Osteoblast (primary cell): ENCODE measurements at places on chromosomes 12 and 14.

DNA sequence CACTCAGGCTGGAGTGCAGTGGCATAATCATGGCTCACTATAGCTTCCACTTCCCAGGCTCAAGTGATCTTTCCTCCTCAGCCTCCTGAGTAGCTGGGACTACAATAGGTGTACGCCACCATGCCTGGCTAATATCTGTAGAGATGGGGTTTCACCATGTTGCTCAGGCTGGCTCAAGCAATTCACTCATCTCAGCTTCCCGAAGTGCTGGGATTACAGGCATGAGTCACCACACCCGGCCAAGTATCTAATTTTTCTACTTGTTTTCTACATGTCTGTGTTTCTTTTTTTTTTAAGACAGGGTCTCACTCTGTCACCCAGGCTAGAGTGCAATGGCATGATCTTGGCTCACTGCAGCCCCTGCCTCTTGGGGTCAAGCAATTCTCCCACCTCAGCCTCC is 119.7 kb upstream of the MED13L start:
- no peak for DNase-seq

GRCh38 chr12:98883231-98883630 is 238.1 kb downstream of the APAF1 start:
- DNase-seq, result no peak

GRCh38 chr12:111494676-111495075 is 89.0 kb downstream of the SH2B3 start:
- DNase-seq, result no peak

DNA sequence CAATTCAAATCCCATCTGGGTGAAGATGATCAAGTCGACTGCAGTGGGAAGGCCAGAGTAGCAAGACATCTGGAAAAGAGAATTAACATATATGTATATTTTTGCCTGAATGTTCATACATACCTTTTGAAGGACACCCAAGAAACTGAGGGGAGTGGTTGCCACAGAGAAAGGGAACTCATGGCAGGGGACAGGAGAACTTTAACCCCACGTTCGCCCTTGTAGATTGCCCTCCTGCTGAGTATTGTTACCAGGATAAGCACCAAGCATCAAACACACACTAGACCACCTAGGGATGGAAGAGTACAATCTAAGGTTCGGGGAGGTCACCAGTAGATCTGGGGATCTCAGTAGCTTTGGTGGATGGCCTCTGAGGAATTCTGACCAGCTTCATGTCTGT is 9.7 kb downstream of the KRT1 start:
- no peak for DNase-seq

DNA sequence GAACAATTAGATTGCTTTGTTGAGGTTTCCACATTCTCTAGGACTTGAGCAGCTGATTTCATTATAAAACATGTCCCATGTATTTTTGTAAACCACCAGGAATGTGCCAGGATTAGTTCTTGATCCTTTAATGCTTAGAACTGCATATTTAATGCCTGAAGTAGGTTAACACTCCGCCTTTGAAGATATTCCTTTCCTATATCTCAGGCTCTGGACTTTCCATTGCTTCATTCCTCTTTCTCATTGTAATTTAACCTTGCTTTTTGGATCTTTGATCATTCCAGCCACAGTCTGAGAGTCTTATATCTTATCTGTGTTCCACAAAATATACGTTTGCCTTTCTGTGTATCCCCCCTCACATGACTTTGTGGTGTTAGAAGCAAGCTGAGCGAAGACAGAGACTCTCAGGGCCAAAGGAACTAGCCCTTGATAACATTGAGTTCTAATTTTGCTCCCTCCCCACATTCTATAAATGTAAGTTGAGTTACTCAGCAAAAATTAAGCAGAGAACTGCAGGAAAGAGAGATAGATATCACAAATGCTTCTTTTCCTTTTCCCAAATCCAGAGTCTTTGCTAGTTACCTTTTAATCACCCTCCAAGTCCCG is 2.4 kb upstream of the CLEC1B start:
- DNase-seq, result peak; percentile 43

- DNase-seq, result no peak
Observed at GRCh38 chr12:110338754-110339153, 57.7 kb downstream of the ATP2A2 start.

GRCh38 chr14:105411017-105411941 is 8.3 kb upstream of the MTA1 start:
- peak; percentile 99 for DNase-seq

- no peak for DNase-seq
Observed at GRCh38 chr14:61736751-61737150, 25.5 kb upstream of the SNAPC1 start.

DNA sequence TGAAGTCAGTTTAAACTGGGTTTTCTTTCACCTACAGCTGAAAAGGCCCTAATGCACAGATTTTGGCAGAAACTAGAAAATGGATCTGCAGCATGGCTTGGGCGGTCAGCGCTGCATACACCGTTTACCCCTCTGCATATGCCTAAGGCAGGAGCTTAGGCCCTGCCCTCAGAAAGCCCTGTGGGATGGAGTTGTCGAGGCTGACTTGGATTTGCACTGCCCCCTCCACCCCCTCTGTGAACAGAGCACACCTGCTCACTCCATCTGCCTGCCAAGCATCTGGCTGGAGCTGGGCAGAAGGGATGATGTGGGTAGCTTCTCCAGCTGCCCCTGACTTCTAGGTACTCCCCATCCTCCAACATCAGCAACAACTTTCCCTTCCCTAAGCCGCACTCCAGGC is 41.9 kb downstream of the TTC7B start:
- no peak for DNase-seq

DNA sequence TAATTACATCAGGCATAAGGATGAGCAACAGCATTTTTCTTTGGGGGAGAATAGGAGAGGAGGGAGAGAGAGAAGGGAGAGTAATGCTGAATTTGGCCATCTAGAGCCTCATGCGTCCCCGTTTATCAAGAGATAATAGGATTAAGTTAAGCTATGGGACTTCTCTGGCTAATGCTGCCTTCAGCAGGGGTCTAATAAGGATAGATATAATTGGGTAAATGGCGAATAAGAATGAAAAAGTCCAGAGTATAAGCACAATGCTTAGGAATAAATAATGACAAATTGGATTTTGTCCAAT is 470.0 kb downstream of the EGLN3 start:
- no peak for DNase-seq

- DNase-seq, result peak; percentile 59
Observed at GRCh38 chr12:131105736-131106348, 152.1 kb downstream of the ADGRD1 start.

DNA sequence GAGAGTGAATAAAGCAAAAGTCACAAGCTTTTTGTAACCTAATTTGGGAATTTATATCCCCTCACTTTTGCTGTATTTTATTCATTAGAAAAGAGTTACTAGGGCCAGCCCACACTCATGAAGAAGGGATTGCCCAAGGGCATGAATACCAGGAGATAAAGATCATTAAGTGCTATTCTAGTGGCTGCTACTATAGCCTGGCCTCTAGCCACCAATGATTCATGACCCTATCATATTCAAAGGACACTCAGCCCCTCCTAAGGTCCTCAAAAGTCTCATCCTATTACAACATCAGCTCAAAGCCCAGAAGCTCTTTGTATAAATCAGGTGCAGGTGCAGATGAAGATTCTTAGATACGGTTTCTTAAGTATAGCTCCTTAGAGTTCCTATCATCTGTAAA is 518.1 kb downstream of the TRHDE start:
- no peak for DNase-seq
